ENCODE measurements at places on chromosomes 2 and 18.

DNA sequence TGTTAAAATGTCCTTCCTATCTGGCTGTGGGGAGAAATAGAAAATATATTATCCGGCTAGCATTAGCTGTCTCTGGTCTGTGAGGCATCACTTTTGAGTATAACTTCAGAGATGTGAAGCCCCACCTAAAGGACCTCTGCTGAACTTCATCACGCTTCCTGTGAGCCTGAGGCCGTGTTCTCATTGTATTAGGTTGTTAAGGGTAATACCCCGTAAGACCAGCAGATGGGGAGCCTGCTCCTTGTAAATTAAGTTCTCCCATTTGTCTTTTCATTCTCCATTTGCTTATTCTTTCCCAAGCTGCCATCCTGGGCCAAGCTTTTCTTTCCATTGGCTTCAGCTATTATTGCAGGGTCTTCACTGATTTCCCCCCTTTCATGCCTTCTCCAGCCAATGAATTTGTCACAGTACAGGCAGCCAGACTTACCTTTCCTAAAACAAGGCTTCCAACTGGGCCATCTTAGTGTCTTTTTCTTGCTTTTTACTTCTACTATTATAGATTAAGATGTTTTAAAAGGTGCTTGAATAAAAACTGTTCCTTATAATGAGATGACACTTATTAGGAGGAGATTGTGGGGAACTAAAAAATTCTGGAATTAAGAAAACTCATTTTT, 12.4 kb downstream of the NIF3L1 start:
- DNase-seq = peak; percentile 8

DNA sequence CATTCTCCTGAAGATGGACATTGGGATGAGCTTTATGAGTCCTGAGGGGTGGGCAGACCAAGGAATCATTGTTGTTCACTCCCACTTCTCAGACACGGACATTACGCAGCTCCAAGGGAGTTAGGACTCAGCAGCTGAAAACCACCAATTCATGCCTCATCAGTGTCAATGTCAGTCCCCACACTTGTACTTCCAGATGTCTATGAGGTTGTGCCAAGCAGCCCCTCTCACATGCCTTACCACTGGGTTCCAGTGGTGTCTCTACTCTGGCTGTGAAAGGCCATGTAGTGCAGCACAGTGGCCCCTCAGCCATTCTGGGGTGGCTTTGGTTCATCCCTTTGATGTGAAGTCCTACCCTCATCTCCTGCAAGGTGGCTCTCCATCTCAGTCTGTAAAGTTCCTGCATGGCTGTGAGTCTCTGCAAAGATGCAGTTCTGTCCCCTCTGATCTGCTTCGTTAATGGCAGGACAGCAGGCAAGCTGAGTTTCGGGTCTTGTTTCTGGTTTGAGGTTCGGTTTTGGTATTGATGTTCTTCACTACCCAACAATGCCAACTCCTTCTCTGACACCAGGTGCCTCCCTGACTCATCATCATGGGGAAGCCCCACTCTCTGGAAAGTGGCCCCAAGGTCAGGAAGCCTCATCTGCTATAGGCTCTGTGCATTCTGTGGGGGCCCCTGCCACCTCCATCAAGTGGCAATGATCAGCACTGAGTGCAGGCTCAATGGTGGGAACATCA, 14.0 kb upstream of the COL6A3 start:
- DNase-seq = no peak

- no peak for DNase-seq
Observed at GRCh38 chr18:21305621-21306020, 63.6 kb downstream of the GREB1L start.

- DNase-seq = no peak
Observed at GRCh38 chr2:214069254-214069653, 341.6 kb upstream of the VWC2L start.

GRCh38 chr2:181677912-181678586, 2.3 kb downstream of the NEUROD1 start:
- no peak for DNase-seq

GRCh38 chr18:9482790-9483189, 7.5 kb downstream of the RALBP1 start:
- DNase-seq = no peak

- DNase-seq = no peak
Observed at GRCh38 chr18:63071701-63072141, 247.8 kb downstream of the BCL2 start.

- no peak for DNase-seq
Observed at GRCh38 chr18:32735781-32736180, 37.0 kb downstream of the KLHL14 start.

DNA sequence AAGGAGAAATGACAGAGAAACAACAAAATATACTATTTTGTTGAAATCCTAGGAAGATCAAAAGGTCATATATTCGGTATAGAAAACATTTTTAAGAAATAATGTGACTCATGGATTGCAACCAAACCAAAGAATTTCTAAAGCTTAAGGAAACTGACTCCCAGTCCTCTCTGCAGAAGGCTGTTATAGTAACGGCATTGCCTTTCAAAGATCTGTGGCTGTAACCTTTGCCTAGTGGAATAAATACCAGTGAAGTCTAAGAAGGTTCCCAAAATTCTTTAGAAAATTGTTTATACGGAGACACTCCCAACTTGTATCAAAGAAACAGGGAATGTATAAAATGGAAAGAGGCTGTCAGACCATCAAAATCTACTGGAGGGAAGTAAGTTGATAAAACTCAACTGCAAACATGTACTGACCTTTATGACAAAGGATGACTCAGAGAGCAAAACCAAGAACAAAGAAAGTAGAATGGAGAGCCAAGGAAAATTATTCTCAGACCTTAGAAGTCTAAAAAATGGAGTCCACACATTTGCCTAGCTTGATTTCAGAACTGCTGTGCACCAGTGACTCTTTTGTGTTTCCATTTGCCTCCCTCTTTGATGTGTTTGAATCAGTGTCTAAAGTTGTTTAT, 48.6 kb upstream of the FSIP2 start:
- no peak for DNase-seq

DNA sequence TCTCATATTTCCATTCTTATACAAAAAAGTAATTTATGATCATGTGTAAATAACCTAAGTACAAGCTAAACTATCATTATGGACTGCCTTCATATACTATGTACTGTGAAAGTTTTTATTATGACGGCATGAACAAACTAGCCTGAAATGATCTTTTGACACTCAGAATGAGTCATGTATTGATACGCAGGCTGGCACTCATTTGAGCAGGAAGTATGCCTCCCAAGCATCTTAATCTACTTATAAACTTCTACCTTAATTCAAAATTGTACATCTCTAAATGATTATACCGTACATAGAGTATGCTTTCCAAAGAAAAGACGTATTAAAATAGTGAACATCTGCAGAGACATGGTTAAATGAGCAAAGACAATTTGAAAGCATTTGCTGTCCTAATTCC, 207.1 kb upstream of the SPOPL start:
- no peak for DNase-seq

GRCh38 chr2:102436323-102436722, 13.4 kb downstream of the IL18RAP start:
- DNase-seq = no peak

DNA sequence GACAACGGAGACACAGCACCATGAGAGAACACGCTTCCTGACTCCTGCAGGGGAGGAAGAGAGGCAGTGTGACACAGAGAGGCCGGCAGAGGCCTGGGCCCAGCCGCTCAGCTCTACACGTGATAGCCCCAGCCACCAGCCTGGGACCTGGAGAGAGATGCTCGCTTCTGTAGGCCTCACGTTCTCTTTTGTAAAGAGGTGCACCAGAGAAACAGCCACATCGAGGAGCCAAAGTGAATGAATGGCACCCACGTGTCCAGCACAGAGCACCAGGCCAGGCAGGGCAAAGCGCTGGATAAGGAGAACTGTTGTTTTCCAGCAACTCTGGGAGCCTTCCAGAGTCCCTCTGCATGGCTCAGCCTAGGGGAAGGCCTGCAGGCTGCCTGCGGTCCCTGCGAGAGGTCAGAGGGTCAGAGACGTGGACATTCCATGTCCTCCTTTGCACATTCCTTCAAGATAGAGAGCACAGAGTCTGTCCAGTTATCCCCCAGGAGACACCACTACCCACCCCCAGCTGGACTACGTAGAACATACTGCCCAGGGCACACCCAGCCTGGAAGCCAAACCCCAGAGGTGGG, 14.2 kb downstream of the LIMS2 start:
- no peak for DNase-seq

DNA sequence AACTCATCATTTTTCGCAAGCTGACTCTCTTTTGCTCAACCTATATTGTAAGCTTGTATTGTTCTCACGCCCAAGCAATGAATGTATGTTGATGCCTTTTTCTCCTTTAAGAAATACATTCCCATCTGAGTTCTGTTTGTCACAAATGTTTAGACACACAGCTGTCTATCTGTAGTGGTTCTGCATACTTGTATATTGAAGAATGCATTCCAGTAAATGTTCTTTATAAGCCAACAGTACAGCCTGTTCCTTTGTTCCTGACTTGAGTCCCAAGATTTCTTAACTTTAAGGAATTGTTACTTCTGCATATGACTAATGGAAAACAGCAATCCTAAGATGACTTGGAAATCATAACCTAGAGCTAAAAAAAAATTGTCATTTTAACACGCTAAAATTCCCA, 849.1 kb upstream of the POU3F3 start:
- no peak for DNase-seq

DNA sequence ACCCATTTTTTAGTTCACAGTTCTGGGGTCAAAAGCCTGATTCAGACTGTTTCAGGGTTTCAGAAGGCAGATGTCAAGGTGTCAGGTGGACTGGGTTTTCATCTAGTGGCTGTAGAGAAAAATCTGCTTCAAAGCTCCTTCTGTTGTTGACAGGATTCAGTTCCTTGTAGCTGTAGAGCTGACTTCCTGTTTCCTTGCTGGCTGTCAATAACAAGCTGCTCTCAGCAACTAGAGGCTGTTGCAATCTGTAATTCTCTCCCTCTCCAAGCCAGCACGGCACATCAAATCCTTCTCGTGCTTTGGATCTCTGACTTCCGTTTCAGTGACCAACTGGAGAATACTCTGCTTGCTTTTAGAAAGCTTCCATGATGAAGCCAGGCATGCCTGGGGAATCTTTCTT, 179.4 kb downstream of the DOK6 start:
- DNase-seq = no peak

DNA sequence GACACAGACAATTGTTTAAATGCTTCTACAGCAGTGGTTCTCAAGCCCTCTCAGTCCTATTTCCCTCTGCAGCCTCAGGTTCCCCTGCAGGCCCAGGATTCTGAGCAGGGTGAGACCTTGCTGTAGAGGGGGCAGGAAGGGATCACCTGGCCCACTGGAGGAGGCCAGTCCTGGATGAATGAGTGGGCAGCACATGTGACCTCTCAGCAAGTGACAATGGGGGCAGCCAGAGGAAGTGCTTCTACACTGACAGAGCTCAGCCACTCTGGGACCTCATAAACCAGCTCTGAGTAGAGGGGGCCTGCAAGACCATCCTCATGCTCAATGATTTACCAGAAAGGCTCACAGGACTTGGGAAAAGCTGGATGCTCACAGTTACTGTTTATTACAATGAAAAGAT, 63.2 kb downstream of the ASB1 start:
- DNase-seq = no peak

- DNase-seq = no peak
Observed at GRCh38 chr2:126646026-126646425, 9.9 kb upstream of the GYPC start.

GRCh38 chr2:231917280-231918066, 8.7 kb downstream of the NPPC start:
- no peak for DNase-seq

DNA sequence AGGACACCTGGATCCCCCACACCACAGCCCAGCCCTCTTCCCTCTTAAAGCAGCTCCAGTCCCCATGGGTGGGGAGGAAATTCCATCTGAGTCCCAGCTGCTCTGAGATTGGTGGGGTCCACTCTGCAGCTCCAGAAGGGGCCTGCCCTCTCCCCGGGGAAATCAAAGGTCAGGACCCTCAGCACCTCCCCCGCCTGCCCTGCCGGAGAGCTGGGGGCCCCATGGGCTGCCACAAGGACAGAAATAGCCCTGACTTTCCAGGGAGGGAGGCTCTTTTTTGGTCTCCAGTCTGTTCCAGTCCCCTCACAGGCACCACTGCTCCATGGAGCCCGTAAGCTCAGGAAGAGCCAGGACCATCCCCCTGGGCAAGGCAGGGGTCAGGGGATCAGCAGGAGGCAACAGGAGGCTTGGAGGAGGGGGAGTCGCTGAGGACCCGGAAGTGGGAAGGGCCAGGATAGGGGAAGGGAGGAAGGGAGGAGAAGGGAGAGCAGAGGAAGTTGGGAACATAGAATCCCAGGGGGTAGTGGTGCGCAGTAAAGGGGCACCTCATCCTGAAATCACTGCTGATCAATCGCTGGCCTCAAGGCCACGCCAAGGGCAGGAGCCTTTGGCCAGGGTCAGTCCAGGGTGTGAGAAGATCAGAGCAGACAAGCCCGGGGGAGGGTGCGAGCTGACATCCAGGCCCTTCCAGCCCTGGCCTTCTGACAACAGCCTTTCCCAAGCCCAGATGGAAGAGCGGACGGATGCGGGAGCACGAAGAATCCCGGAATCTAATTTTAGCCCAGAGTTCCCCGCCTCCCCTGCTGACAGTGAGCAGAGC, 7.6 kb downstream of the ADRA2B start:
- DNase-seq = no peak

DNA sequence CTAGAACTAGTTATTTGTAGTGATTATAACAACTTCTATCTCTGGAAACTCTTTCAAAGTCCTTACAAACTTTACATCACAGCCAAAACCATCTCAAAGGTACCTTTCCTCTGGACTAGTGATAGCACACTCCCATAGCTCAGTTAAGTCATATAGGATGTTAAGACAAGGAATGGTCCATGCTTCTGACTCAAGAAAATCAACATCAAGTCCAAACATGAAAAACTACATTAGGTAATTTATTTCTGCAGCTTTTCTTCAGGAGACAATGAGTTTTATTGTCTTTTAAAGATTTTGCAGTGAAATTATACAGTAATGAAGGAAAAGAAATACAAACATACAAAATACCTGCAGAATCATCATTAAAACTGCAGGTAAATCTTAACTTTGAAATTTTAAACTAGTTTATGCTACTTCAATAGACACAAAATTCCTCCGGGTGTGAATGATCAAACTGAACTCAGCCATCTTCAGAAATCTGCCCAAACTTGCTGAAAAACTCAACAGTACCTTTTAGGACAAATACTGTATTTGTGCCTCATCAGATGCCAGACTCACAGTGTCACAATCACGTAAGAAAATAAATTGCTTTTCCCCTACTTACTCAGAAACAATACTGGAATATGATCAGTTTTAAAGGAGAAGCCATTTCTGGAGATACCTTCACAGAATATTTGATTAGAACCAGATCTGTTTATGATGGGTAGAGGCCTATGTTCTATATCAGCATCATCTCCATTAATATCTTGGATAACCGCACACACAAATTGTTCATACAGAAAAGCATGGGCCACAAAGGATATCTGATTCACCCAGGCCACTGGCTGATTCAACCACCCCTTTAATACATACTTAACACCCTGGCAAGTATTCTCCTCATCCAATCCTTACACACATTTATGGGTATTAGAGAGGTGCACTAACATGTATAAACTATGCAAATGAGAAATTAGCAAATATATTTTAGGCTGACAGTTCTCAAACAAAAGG, 2.6 kb downstream of the TMEM131 start:
- DNase-seq = no peak

GRCh38 chr2:180324182-180324581, 317.1 kb upstream of the CWC22 start:
- no peak for DNase-seq
